CD4-positive, alpha-beta T cell treated with Interleukin-12 subunit alpha and Interleukin-12 subunit beta, for 1 hour (primary cell): ENCODE measurements at places on chromosomes 2 and 18.

- no peak for DNase-seq
Measured at GRCh38 chr2:127145280-127145895, 38.4 kb upstream of the BIN1 start.

- no peak for DNase-seq
Measured at GRCh38 chr2:7356909-7357584, 439.8 kb downstream of the RNF144A start.

DNA sequence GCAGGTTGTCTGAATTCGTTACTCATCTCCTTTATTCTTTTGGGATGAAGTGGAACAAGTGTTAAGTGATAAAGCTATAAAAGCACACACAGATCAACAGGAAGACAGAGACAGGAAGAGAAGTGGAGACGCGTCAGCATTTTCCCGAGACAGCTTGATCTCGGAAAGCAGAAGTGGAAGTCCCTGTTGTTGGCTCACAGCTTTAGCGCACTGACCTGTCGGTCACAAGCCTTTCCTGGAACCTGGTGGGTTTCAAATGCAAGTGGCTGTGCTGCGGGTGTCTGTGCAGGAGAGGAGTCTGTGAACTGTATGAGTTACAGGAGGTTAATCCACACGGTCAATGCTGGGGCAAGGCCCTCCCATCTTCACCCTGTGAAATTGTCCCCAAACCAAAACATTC is 116.6 kb upstream of the PELI1 start:
- peak; percentile 34 for DNase-seq

DNA sequence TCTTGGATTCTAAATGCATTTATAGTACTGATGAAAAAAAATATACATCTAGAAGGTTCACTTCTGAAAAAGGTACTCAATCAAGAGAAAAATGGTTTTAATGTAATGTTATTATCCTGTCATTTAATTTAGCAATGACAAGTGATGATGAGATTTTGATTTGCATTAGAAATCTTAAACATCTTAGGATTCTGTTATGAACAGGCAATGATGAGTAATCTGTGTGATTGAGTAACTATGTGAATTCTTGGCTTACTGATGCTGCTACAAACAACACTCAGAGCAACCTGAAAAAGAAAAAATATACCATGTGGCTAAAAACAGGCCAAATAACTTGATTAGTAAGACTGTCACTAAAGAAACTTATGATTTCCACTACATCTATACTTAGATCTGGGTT is 30.1 kb downstream of the RBKS start:
- no peak for DNase-seq

- no peak for DNase-seq
Measured at GRCh38 chr2:27752551-27753237, 18.8 kb upstream of the MRPL33 start.

GRCh38 chr2:192957425-192957824 is 762.7 kb upstream of the TMEFF2 start:
- DNase-seq: no peak

DNA sequence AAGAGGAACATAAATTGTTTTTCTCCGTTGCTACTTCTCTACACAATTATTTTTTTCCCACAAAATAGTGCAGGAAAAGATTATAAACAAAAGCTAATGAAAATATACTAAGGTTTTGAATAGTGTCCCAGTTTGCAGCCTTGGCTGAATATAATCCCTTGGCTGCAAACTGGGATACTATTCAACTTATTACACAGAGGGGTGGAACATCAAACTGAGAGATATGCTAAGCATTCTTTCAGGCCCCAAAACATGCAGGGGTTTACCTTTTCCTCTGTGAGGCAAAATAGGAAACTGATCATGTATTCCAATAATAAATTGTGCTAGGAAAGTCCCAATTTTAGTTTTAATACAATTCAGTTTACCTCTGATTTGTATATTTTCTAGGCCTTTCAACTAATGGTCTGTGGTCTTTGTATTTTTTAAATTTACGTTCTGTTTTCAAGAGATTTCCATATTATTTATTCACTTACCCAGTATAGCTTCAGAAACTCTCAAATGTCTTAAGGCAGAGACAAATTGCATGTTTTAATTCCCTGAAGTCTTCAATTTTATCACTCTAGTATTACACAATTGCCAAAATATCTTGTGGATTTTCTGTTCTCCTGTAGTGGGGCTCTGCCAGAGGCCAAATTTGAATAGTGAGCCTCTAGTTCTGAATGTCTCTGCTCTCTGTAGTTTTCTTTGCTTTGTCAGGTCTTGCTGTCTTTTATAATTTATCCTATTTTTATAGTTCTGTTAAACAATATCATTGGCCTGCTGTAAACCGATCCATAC is 63.9 kb downstream of the PPP1R1C start:
- DNase-seq: no peak

GRCh38 chr2:57973621-57974186 is 72.9 kb upstream of the VRK2 start:
- DNase-seq: no peak

- no peak for DNase-seq
Measured at GRCh38 chr2:57869758-57870344, 176.8 kb upstream of the VRK2 start.

DNA sequence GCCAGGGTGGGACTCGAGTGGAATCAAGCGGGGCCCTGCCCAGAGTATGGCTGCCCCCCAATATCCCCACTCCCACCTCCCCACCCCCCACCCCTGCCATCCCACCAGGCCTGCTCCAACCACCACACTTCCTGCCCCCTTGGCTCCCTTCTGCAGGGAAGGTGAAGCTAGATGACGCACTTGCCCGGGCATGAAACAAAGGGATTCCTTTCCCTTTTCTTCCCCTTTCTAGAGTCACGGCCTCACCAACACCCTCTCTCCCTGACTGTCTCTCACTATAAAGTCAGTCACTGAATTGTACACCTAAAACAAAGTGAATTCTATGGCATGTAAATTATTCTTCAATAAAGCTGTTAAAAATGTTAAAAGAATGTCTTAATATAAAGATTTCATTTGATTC is 16.0 kb downstream of the ZBTB7C start:
- no peak for DNase-seq

DNA sequence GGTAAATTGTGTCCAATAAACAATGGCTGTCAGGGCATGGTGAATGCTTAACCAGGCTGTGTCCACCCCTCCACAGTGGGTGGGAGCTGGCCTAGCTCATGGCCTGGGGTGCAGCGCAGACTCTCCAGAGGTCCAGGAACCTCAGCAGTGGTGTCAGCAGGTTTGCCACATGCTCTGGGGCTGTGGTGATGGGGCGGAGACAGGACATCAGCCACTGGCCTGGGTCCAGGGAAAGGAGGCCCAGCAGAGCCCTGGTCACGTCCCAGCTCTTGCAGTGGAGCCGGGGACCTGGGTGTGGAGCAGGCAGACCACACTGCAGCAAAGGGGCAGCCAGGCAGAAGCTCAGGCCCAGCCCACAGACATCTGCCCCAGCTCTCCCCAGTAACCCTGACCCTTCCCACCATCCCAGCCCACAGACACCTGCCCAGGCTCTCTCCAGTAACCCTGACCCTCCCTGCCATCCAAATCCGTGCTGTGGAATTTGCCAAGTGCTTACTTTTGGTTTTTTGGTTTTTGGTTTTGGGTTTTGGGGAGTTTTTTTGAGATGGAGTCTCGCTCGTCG is 13.8 kb upstream of the KIF1A start:
- DNase-seq: no peak
